ENCODE measurements at places on chromosomes 13 and 19.

DNA sequence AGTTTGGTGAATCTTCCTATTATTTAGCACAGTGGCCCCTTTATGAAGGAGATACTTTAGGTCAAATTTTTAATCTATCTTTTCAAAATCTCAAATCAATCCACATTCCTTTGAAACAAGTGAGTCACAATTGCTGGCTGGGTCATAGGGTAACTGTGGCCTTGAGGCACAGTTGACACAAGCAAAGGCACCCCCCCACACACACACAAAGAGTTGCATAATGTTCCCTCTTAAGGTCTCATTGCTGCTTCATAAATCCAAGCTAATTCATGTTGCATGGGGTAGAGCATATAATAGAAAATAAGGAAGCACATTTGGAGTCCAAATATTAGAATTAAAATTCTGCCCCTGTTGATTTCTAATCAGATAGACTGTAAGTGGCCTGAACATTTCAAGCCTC, 171.5 kb downstream of the DLEU7 start:
- no peaks in the 10 kb centered on the region for H3K36me3 ChIP-seq
- no peak overlapping the region for H3K27ac ChIP-seq
- H3K4me1 ChIP-seq: no peaks in the 10 kb centered on the region
- no peak overlapping the region for H3K4me3 ChIP-seq
- no peaks in the 10 kb centered on the region for H3K27me3 ChIP-seq

- H3K27me3 ChIP-seq: peaks cover 8% of the 10 kb centered on the region
- peaks cover 6% of the 10 kb centered on the region for H3K36me3 ChIP-seq
- H3K4me1 ChIP-seq: peaks cover 24% of the 10 kb centered on the region
- no peak overlapping the region for H3K27ac ChIP-seq
- H3K4me3 ChIP-seq: no peak overlapping the region
- DNase-seq: no peak
Measured at GRCh38 chr19:17526922-17527321, 15.5 kb downstream of the PGLS start.

- H3K4me1 ChIP-seq: peaks cover 4% of the 10 kb centered on the region
- H3K27ac ChIP-seq: no peak overlapping the region
- H3K27me3 ChIP-seq: no peaks in the 10 kb centered on the region
- DNase-seq: no peak
- H3K36me3 ChIP-seq: peaks cover 56% of the 10 kb centered on the region
Measured at GRCh38 chr19:36847968-36848367, 2.7 kb upstream of the ZNF345 start.

GRCh38 chr13:78657699-78658629, 991 bp downstream of the OBI1 start:
- peak overlapping the region; percentile 93 for H3K27ac ChIP-seq
- no peak for DNase-seq
- H3K27me3 ChIP-seq: no peaks in the 10 kb centered on the region
- H3K4me1 ChIP-seq: peaks cover 44% of the 10 kb centered on the region
- peak overlapping the region; percentile 99 for H3K4me3 ChIP-seq

DNA sequence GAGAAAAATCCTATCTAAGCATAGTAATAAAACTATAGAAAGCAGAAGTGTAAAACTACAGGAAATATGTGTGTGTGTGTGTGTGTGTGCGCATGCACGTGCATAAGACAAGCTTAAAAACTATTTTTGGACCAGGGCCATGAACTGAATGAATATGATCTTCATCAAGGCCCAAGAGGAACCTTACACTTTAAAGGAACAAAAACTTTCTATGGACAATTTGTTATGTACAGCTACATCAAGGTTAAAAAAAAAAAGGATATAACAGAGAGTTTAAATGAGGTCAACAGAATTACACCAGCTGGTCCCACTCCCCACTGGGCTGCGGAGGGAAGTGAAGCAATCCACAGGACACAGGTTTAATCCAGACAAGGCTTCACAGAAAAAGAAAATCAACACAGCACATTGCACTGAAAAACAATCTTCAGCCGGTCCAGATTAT, 151.1 kb downstream of the LHFPL6 start:
- peaks cover 3% of the 10 kb centered on the region for H3K27me3 ChIP-seq
- H3K4me3 ChIP-seq: no peak overlapping the region
- H3K36me3 ChIP-seq: no peaks in the 10 kb centered on the region
- H3K4me1 ChIP-seq: no peaks in the 10 kb centered on the region
- DNase-seq: no peak

DNA sequence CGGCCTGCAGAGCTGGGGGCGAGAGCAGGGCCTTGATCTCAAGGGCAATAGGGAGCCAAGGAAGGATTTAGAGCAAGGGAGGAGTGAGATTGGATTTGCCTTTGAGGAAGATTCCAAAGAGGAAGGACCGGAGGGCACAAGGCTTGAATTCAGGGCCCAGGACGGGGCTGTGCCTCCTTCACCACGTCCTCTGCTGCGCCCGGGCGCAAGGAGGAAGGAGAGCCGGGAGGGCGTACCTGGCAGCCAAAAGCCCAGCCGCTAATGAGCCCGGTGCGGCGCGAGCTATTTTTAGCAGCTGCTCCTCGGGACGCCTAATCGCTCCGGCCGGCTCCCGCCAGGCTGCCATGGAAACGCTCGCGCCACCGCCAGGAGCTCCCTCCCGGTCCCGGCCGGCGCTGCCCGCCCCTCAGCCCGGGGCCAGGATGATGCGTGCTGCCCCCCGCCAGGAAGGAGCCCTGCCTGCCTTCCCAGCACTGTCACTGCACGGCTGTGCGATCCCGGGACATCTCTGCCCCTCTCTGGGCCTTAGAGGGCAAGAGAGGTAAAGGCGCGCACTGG, 31.3 kb downstream of the TINCR start:
- no peak overlapping the region for H3K27ac ChIP-seq
- H3K36me3 ChIP-seq: peaks cover 4% of the 10 kb centered on the region
- no peak overlapping the region for H3K4me3 ChIP-seq
- H3K4me1 ChIP-seq: no peaks in the 10 kb centered on the region

- no peak overlapping the region for H3K4me3 ChIP-seq
- no peak for DNase-seq
- no peaks in the 10 kb centered on the region for H3K4me1 ChIP-seq
- no peaks in the 10 kb centered on the region for H3K36me3 ChIP-seq
- H3K27me3 ChIP-seq: no peaks in the 10 kb centered on the region
- no peak overlapping the region for H3K27ac ChIP-seq
Measured at GRCh38 chr13:71603255-71603654, 263.7 kb downstream of the DACH1 start.

DNA sequence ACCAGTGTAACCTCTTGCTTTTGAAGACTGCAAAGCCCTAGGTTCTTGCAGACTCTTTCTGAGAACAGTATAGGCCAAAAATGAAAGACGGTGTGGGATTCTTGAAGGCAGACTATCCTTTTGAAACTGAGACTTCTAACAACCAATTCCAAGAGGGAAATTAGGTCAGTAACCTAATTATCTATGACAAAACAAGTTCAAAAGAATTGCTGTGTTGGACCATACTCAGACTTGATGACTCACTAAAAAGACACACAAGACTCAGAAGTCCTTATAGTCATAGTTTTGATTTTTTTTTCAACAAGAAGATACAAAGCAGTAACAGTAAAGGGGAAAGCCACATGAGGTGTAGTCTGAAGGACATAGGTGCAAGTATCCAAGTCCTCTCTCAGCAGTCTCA, 624.0 kb upstream of the GPC6 start:
- H3K4me3 ChIP-seq: no peak overlapping the region
- no peaks in the 10 kb centered on the region for H3K27me3 ChIP-seq
- DNase-seq: no peak
- no peaks in the 10 kb centered on the region for H3K4me1 ChIP-seq
- H3K36me3 ChIP-seq: no peaks in the 10 kb centered on the region

- no peak overlapping the region for H3K4me3 ChIP-seq
- H3K36me3 ChIP-seq: no peaks in the 10 kb centered on the region
- H3K27me3 ChIP-seq: no peaks in the 10 kb centered on the region
Measured at GRCh38 chr13:49098198-49098597, 121.9 kb upstream of the MLNR start.

GRCh38 chr19:54526972-54527371, 24.3 kb downstream of the LAIR2 start:
- H3K4me1 ChIP-seq: peaks cover 37% of the 10 kb centered on the region
- H3K27me3 ChIP-seq: peaks cover 44% of the 10 kb centered on the region
- H3K4me3 ChIP-seq: no peak overlapping the region
- no peak for DNase-seq
- H3K27ac ChIP-seq: no peak overlapping the region
- H3K36me3 ChIP-seq: no peaks in the 10 kb centered on the region

- no peak overlapping the region for H3K4me3 ChIP-seq
- peaks cover 35% of the 10 kb centered on the region for H3K27me3 ChIP-seq
- H3K36me3 ChIP-seq: no peaks in the 10 kb centered on the region
- no peak for DNase-seq
Measured at GRCh38 chr13:109795011-109795410, 8.6 kb upstream of the IRS2 start.

- DNase-seq: no peak
- H3K4me1 ChIP-seq: no peaks in the 10 kb centered on the region
- H3K4me3 ChIP-seq: no peak overlapping the region
- H3K36me3 ChIP-seq: no peaks in the 10 kb centered on the region
Measured at GRCh38 chr19:49272204-49272603, 52.8 kb downstream of the SLC6A16 start.

DNA sequence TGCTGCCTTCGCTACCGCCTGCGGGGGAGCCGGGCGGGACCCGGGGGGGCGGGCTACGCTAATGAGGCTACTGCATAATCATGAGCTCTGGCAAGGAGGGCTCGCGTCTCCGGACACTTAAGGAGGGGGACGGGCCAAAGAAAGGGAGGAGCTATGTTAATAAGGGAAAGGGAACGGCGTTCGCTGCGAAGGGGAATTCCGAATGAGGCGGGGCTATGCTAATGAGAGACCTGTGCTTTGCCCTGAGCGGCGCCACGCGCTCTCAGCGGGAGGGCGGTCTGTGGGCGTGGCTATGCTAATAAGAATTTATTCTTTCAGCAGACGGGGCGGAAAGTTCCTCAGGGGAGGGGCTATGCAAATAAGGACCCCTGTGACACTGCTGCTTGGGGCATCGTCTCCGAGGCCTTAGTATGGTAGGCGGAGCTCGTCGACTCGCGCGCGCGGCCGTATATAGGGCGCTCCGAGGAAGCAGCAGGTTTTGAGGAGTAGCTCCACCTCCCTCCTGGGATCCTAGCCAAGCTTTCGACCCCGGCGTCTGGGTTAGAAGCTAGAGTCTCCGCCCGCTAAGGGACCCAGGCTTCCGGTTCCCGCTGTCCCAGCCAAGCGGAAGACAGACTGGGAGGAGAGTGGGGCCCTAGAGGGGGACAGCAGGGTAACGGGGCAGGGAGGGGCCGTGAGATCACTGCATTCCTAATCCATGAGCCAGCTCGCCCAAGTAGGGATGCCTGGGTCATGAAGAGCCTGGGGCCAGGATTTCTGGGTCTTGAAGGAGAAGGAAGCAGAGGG, at the start of gene RRAS:
Gene RRAS (minus strand): TSS at position 31 of the 786 bp plus-strand sequence. CDS start 45 bp downstream, outside the sequence.
- H3K4me3 ChIP-seq: peak within 1 kb of the TSS; percentile 98
- peak within 1 kb of the TSS; percentile 94 for H3K27ac ChIP-seq
- H3K4me1 ChIP-seq: peaks cover 59% of the 10 kb centered on the region

GRCh38 chr19:27777242-27777641, 1435.7 kb downstream of the UQCRFS1 start:
- H3K4me1 ChIP-seq: no peaks in the 10 kb centered on the region
- no peak for DNase-seq
- H3K36me3 ChIP-seq: peaks cover 32% of the 10 kb centered on the region
- H3K27ac ChIP-seq: no peak overlapping the region
- no peak overlapping the region for H3K4me3 ChIP-seq
- no peaks in the 10 kb centered on the region for H3K27me3 ChIP-seq

GRCh38 chr13:27427641-27428040, 3.2 kb downstream of the GTF3A start:
- H3K27ac ChIP-seq: peak overlapping the region; percentile 96
- H3K4me1 ChIP-seq: peaks cover 63% of the 10 kb centered on the region
- DNase-seq: no peak
- peak overlapping the region; percentile 80 for H3K4me3 ChIP-seq

DNA sequence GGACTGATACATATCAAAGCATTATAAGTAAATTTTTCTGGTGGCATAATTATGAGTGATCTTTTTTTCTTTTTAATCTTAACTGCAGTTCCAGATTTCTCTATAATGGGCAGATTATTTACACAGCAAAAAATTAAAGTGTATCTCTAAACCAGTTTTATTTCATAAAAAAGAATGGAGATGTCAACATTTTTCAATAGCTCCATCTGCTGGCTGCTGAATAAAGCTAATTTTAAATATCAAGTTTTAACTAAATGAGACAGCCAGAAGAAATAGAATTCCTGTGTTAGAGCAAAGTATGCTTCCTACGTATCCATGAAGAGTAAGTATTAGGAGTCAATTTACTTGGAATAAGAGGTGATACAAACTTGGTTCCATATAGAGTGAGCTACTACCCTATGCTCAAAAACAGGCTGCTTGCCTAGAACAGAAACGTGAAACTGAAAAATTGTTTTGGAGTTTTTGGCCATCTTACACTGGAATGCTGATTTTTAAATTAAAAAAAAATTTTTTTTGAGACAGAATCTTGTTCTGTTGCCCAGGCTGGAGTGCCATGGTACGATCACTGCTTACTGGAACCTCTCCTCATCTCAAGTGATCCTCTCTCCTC, 5.0 kb upstream of the PDS5B start:
- peaks cover 11% of the 10 kb centered on the region for H3K4me1 ChIP-seq
- DNase-seq: no peak
- peaks cover 10% of the 10 kb centered on the region for H3K36me3 ChIP-seq
- H3K27ac ChIP-seq: no peak overlapping the region
- peaks cover 3% of the 10 kb centered on the region for H3K27me3 ChIP-seq

- no peak overlapping the region for H3K4me3 ChIP-seq
- H3K36me3 ChIP-seq: peaks cover 12% of the 10 kb centered on the region
- no peak for DNase-seq
- peaks cover 8% of the 10 kb centered on the region for H3K4me1 ChIP-seq
- no peak overlapping the region for H3K27ac ChIP-seq
Measured at GRCh38 chr13:60417734-60418133, 20.7 kb downstream of the TDRD3 start.

- H3K4me1 ChIP-seq: peaks cover 21% of the 10 kb centered on the region
- no peak for DNase-seq
- no peak overlapping the region for H3K4me3 ChIP-seq
- H3K36me3 ChIP-seq: peaks cover 11% of the 10 kb centered on the region
- H3K27ac ChIP-seq: no peak overlapping the region
Measured at GRCh38 chr19:2266183-2266993, 10.2 kb upstream of the JSRP1 start.

DNA sequence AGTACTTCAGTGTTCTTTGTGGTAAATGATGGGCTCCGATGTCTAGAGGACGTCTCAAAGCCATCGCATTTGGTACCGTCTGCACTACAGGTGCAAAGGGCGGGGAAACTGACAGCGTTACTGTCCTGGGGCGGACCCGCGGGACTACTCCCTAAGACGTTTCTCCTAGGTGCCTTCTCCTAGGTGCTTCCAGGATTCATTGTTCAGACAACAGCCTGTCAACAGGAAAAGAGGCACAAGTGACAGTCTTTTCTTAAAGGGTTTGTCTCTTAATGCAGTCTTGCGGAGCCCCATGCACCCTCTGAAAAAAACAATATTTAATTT, 1.4 kb downstream of the SERTM1 start:
- no peak overlapping the region for H3K4me3 ChIP-seq
- no peaks in the 10 kb centered on the region for H3K36me3 ChIP-seq
- H3K27me3 ChIP-seq: peaks cover 33% of the 10 kb centered on the region
- H3K27ac ChIP-seq: no peak overlapping the region
- peaks cover 1% of the 10 kb centered on the region for H3K4me1 ChIP-seq
- DNase-seq: no peak

GRCh38 chr13:36074659-36075058, 56.5 kb downstream of the DCLK1 start:
- H3K27ac ChIP-seq: no peak overlapping the region
- no peaks in the 10 kb centered on the region for H3K27me3 ChIP-seq
- no peak for DNase-seq
- no peaks in the 10 kb centered on the region for H3K4me1 ChIP-seq

Data from activated CD4-positive, alpha-beta memory T cell treated with anti-CD3 and anti-CD28 coated beads, Interleukin-2, amount 10 ng/mL, durations not matched to agents 7 days and 5 days (primary cell).